ENCODE measurements at places on chromosomes 5 and 9.

DNA sequence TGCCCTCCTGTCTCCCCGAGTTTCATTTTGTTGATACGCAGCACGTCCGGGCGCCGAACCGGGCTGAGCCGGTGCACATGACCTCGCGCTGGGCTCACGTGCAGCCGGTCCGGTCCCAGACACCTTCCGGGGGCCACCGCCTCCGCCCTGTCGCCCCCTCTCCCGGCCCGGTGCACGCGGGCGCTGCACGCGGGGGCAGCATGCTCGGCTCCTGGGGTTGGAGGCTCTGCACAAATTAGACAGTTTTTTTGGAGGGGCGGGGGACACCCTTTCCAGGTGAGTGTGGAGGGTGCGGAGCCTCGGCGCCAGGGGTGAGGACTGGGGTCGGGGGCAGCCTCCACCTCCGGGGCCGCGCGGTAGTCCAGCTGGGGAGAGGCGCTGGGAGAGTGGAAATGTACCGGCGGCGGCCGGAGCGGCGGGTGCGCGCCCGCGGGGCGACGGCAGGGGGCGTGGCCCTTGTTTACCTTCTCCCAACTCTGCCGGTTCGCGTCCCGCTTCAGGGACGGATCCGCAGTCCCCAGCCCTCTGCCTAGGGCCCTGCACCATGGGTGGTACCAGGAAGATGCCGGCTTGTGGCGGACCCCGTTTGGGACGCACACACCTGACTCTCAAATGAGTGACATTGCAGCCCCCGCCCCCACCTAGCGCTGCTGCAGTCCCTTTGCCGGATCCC lies 1.1 kb downstream of the JADE2 start:
- DNase-seq: peak; percentile 20

GRCh38 chr9:128702949-128703615 lies 779 bp downstream of the PKN3 start:
- DNase-seq: no peak

DNA sequence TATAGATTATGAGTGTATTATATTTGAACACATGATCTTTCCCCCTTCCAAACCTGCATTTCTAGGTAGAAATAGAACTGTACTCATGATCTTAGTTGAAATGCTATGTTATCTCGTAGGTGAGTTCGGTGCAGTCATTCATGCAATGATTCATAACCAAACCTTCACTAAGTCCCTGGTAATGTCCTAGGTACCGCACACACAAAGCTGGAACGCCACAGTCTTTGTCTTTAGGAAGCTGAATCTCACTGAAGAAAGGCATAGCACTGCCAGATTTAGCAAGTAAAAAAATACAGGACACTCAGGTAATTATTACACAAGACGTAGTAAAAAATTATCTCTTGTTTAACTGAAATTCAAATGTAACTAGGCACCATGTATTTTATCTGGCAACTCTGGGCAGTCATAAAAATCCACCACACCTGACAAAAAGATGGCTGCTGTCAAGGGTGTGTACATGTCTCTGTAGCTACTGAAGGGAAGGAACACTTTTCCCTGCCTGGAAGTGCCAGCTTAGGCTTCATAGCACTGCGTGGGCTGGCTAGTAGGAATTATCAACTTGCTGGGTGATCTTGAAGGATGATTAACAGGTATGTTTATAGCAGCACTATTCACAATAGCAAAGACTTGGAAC lies 28.0 kb upstream of the TXN start:
- no peak for DNase-seq

DNA sequence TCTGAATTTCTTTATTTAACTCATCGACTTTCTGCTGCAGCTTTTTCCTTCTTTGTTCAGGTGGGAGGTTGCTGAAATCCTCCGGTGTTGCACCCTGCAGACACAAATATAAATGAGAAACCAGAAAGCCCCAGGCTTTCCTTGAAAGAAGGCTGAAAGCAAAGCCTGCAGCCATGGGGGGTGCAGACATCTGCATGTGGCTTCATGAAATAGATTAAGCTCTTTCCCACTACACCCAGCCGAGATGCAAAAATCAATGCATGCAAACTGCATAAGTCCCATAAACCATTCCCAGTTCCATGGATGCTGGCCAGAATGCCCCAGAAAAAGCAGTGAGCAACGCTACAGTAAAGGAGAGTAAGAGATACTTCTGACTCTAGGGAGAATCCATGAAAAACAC lies 73.6 kb downstream of the USP20 start:
- no peak for DNase-seq

- DNase-seq: no peak
Measured at GRCh38 chr5:172659570-172659908, 18.5 kb downstream of the NEURL1B start.

GRCh38 chr5:14406554-14406849 lies 175.1 kb upstream of the OTULINL start:
- no peak for DNase-seq

DNA sequence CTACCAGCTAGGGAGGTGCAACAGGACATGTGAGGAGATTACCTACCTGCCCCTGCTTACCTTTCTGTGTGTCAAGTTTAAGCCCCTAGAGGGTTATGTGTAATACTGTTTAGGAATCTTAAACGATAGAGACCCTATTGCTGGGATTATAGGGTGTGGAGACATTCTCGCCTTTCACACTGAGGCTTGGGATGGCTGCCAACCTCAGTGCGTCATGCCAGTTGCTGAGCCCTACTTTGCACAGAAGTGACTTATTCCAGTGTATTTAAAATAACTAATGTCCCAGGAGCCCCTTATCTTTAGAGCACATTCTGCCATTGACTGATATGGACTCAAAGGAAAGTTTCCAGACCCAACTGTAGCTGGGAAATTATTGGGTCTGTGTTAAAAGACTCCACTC lies 76.6 kb upstream of the XPA start:
- DNase-seq: no peak

DNA sequence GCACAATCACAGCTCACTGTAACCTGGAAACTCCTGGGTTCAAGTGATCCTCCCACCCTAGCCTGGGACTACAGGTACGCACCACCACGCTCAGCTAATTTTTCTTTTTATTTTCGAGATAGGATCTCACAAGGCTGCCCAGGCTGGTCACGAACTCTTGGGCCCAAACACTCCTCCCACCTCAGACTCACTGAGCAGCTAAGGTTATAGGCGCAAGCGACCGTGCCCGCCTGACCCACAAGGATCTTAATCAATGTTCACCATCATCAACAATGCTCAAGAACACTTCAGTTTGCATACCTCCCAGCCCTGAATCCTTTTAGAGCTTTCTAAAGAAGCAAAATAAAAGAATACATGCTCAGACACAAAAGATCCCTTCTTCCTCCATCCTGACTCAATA lies 13.2 kb downstream of the ETF1 start:
- no peak for DNase-seq

DNA sequence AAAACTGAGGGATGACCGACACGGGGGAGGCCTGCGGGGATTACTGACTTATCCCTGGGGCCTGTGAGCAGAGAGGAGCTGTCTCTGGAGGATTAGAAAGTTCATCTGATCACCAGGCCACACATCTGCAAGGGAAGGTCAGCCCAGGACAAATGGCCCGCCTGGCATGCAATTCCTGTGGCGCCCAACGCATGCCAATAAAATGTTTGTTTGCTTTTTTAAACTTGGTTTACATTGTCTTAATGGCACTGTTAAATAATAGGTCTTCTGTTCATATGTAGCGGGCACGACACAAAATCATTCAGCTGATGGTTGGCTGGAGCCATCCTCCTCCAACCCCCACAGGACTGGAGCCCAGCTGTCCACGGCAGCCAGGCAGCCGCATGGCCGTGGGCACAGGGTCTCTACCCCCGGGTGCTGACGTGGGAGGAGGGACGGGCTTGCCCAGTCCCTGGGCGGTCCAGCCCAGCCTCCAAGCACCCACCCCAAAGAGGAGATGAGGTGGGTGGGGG lies 41.0 kb upstream of the SLC12A7 start:
- no peak for DNase-seq

DNA sequence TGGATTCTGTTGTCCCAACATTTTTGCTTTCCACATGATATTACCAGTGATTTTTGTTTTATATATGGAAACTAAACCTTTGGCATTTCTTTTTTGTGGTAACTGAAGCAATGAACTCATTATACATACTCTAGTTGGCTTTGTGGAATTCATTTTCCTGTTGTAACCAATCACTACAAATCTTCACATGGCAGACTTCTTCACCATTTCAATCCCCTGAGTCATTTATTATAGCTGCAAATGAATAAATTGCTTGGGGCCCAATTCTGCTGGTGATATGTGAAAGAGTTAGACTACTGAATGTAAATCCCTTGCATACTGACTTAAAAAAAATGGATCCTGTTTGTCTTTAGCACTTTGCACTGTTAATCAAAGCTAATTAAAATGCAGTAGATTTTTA lies 1709.6 kb upstream of the WWC1 start:
- no peak for DNase-seq

DNA sequence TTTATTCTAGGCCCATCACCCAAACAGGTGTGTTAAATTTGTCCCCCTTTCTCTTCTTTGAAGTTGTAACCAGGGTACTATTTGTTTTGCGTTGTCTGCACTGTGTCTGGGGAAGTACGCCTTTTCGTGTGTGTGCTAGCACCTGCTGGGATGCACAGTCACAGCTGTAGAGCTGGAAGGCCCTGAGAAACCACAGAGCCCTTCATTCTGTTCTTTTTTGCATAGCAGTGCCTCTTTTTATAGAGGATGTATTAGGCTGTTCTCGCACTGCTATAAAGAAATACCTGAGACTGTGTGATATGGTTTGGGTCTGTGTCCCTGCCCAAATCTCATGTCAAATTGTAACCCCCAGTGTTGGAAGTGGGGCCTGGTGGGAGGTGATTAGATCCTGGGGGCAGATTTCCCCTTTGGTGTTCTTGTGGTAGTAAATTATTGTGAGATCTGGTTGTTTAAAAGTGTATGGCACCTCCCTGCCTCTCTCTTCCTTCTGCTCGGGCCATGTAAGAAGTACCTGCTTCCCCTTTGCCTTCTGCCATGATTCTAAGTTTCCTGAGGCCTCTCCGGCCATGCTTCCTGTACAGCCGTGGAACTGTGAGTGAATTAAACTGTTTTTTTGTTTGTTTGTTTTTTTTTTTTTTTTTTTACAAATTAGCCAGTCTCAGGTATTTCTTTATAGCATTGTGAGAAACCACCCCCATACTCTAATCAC lies 14.0 kb downstream of the SEC61B start:
- DNase-seq: no peak

DNA sequence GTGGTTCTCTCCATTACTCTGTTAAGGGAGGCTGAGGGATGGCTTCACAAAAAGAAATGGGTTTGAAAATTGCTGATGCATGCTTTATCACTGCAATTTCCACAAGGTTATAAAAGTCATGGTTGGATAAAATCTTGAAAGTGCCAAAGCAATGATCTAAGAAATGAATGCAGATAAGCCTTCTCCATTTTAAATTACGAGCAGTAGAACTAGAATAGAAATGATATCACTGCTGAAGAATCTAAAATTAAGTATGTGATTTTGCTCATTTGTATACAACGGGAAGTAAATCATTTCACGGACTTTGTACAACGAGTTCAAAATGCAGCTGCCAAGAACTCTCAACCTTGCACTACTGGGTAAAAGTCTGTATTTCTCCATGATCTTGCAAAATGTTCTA lies 299.0 kb downstream of the PRELID2 start:
- no peak for DNase-seq

GRCh38 chr5:346229-346935 lies 24.9 kb downstream of the AHRR start:
- DNase-seq: no peak

GRCh38 chr5:1243487-1244130 lies 18.4 kb downstream of the SLC6A18 start:
- no peak for DNase-seq

DNA sequence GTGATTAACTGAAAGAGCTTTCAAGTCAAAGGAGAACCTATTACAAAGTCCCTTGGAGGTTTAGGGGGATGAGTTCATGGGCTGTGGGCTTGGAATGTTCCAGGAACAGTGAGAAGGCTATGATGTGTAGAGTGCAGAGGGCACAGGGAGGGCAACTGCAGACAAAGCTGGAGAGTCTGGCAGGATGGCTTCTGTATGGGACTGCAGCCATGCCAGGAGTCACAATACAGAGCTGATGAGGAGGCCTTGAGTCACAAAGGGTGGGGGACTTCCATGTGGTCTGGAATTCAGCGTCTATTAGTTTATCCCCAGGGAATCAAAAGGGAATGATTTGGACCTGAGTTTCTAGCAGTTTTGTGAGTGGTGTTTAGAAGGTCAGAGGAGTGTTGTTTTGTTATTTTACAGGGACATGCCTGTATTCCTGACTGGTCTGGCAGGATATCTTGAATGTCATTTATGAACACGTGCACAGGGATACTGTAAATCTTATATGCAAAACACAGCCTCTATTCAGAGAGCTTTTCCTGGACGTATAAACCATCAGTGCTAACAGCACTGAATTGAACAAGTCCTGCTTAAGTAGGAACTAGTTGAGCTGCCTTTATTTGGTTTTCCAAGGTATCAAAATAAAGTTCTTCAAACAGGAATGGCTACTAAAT lies 14.3 kb upstream of the TEK start:
- DNase-seq: no peak

DNA sequence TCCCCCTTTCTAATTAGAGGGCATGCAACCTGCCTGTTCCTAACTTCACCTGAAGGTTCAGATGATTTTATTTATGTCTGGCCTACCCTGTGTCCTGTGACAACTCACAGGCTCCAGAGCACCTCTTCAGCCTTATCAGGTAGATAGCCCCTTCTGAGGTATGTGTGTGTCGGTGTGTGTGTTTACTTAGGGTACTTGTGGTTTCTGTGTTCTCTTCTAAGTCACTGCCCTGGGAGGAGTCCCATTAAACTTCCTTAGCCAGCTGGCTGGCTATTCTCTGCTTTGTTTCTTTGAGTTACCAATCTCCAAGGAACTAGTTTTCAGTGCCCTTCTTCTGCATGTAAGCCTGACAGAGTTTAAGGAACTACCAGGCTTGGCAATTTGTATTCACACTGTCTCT lies 74.9 kb downstream of the UNC13B start:
- DNase-seq: no peak

GRCh38 chr9:127407492-127407843 lies 10.5 kb downstream of the SLC2A8 start:
- no peak for DNase-seq

DNA sequence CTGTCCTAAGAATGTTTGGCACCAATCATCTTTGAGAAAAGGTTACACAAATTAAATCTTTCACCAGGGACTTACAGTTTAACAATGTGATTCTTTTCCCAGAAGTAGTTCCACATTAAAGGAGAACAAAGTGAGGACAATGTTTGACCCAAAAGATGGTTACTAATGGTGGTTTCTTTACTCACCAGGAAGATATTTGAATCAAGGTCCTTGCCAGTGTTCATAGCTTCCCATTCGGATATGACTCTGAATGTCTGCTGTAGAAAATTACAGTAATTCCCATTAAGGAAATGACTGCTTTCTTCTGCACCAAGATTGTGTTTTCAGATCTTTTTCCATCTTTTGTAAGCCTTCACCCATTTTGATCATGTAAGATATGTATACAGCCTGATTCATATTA lies 114.6 kb upstream of the ADAMTSL1 start:
- no peak for DNase-seq

All from stimulated activated CD8-positive, alpha-beta memory T cell treated with anti-CD3 and anti-CD28 coated beads, Interleukin-4, amount 100 ng/mL, for 4 hours (primary cell).